AG04449 (cell line): ENCODE measurements at places on chromosomes 11 and 22.
A peak's percentile ranks its signal among the peaks of the same experiment; 100 is the strongest.

- DNase-seq: peak; percentile 9
These were observed 109.4 kb downstream of the GRIA4 start for GRCh38 chr11:105719073-105719822.

DNA sequence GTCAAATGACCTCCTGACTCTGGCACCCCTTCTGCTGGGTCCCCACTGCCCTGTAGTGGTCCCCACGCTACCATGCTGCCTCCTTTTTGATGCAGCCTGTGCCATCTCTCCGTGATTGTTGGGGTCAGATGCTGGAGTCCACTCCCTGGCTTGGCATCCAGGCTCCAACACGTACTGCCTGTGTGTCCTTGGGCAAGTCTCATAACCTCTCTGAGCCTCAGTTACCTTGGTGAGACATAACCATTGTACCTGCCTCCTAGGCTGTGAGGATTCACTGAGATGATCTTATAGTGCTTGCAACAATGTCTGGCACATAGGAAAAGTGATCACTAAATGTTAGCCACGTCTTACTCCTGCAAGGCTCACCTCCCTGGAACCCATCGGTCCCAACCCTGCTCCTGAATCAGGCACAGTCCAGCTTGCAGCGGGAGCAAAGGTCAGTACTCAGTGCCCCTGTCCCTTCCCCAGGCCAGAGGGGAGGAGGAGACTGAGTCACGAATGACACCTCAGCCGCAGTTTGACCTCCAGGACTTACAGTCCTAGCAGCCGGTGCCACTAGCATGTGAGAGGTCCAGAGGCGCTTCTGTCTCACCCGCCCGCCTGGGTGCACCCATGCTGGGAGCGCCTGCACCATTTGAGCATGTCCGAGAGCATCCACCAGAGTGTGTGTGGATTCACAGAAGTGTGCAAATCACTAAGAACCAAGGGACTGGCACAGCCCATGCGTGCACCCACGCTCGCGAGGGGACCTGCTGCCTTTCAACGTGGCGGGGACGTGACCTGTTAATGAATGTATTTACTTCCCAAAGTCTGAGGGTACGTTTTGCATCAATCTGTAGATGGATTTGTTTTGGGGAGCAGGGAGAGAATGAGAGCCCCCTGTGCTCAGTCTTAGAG is 3.0 kb upstream of the APOA4 start:
- DNase-seq: no peak

GRCh38 chr11:80810695-80811094 is 1369.9 kb upstream of the TENM4 start:
- no peak for DNase-seq

- no peak for DNase-seq
These were observed 41.5 kb upstream of the CYP2D6 start for GRCh38 chr22:42171946-42172719.

GRCh38 chr11:64256300-64256699 is 5.0 kb downstream of the PLCB3 start:
- DNase-seq: no peak

- peak; percentile 23 for DNase-seq
These were observed 22.6 kb upstream of the IRAG1 start for GRCh38 chr11:10716122-10716521.
